Mammary epithelial cell (primary cell): ENCODE measurements at places on chromosomes 7 and 10. TPM values are rescaled to one million over a fixed set of nuclear protein-coding genes. Genes with fewer than 3 reads are reported as not detected.

- DNase-seq = no peak
Observed at GRCh38 chr7:135666846-135667245, 4.5 kb downstream of the STMP1 start.

DNA sequence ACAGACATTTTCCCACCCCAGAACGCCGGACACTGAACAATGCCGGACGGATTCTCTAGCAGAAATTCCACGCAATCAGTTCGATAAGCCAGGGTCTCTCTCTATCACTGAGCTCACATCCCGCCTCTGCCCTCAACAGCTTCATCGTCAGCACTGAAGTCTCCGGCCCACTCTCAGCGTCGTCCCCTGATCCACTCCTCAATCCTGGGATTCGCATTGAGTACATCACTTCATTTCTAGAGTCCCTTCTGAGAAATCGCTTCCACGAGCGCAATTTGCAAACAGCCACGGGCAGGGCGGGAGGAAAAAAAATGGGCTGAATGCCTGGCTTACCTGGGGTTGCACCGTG, 365 bp downstream of the YME1L1 start:
- DNase-seq = no peak

The PON3 gene
- polyA plus RNA-seq = 0.69 TPM

DNA sequence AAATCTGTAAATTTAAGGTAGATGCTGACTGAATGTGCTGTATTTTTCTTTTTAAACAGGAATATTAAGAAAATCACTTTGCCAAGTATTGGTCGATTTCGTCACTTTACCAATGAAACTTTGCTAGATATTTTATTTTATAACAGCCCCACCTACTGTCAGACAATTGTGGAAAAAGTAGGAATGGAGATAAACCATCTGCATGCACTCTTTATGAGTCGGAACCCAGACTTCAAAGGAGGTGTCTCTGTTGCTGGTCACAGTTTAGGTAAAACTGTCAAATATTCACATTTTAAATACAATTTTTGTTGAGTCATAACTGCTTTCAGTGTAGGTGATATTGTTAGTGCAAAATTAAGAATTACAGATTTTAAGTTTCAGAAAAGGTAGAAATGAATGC, 25.2 kb downstream of the SEC23IP start:
- DNase-seq = no peak

GRCh38 chr10:2895594-2896196, 171.7 kb upstream of the PFKP start:
- DNase-seq = no peak

DNA sequence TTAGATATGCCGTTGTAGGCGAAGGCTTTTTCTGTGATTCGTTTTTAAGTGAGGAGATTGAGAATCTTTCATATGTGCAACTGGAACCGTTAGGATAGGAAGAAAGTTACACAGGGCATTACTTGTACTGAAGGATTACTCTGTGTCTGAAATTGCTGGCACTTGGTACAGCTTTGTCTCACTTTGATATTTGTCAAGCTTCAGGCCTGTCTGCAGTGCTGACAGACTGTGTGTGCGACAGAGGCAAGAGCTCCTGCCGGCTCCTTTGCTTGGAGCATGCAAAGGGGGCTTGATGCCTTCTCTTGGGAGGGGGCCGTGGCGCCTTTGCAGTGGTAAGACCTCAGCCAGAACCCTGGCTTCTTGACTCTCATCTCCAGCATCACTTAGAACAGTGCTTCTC, 45.8 kb downstream of the CCNY start:
- no peak for DNase-seq

The CFTR gene
- not detected for polyA plus RNA-seq
